ENCODE measurements at places on chromosomes 3 and 15.

DNA sequence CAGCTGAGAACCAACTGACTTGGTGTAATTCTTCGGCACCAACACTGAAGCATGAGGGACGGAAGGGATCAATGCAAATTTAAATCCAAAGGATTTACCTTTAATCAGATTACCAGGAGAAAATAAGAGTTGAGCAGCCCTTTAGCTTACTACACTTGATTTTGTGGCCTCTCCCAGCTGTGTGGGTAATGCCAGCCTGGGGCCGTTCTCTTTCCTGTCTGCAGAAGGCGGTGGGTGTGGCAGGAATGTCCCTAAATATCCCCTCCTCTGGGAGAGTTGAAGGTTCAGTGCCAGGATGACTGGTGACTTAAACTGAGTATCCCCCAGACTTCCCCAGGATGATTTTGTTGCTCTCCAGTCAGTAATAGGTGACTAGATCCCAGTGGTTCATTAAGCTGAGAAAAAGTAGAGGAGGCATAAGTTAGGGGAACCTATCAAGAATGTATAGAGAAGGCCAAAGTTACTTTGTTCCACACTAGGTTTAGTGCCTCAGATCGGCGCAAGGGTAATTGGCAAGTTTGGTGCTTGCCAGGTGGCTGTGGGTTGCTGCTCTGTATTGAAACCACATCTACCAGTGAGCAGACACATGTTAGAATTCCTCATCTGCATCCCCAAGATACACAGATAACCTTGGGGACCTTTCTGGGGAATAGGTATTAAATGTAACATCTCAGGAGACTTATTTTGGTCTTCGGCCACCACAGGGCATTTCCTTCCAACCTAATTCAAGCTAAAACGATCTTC, 23.1 kb downstream of the MAPKBP1 start:
- H3K27ac ChIP-seq = peak overlapping the region; percentile 62
- no peaks in the 10 kb centered on the region for H3K36me3 ChIP-seq
- H3K4me1 ChIP-seq = peaks cover 50% of the 10 kb centered on the region
- H3K27me3 ChIP-seq = no peaks in the 10 kb centered on the region
- no peak overlapping the region for H3K4me3 ChIP-seq

- H3K4me3 ChIP-seq = no peak overlapping the region
- H3K27ac ChIP-seq = no peak overlapping the region
- peaks cover 55% of the 10 kb centered on the region for H3K4me1 ChIP-seq
Measured at GRCh38 chr15:85475317-85475701, 94.9 kb downstream of the AKAP13 start.

DNA sequence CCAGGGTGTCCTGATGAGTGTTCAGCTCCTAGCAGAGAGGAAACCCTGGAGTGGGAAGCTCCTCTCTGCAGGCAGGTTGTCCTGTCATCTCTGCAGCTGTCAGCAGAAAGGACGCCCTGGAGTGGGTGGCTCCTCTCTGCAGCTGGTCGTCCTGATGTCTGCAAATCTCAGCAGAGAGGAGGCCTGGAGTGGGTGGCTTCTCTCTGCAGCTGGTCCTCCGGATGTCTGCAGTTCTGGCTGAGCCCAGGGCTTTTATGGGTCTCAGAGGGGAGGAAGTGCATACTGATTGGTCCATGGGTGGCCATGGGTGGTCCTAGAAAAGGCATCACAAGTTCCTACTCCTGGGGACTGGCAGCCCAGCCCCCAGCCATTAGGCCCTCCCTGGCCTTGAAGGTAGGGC, 102.6 kb upstream of the BNIP2 start:
- no peaks in the 10 kb centered on the region for H3K4me1 ChIP-seq
- no peak overlapping the region for H3K4me3 ChIP-seq
- no peak overlapping the region for H3K27ac ChIP-seq
- H3K36me3 ChIP-seq = no peaks in the 10 kb centered on the region

DNA sequence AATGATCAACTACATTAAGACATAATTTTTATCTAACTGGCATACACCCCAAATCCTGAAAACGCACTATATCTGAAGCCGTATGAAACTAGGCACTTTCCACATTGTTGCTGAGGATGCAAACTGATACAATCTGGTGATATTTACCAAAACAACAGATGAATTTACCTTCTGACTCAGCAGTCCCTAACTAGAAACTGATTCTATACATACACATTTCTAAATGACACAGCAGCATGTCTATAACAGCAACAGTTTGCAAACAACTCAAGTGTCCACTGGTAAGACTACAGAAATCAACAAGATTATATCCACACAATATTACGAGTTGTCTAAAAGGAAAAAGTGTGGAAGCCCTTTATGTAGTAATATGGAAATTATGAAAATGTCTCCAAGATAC, 22.9 kb downstream of the SECISBP2L start:
- peaks cover 41% of the 10 kb centered on the region for H3K36me3 ChIP-seq
- H3K4me3 ChIP-seq = no peak overlapping the region
- H3K27ac ChIP-seq = no peak overlapping the region
- no peak for DNase-seq
- no peaks in the 10 kb centered on the region for H3K4me1 ChIP-seq

GRCh38 chr3:15042936-15043335, 22.2 kb downstream of the MRPS25 start:
- peaks cover 70% of the 10 kb centered on the region for H3K36me3 ChIP-seq
- 0 out of 2 replicates have a peak overlapping the region, but pooled peaks have one; percentile 18 for H3K27ac ChIP-seq
- peak; percentile 43 for DNase-seq
- H3K4me1 ChIP-seq = peaks cover 14% of the 10 kb centered on the region
- H3K27me3 ChIP-seq = no peaks in the 10 kb centered on the region

GRCh38 chr15:39451121-39451688, 129.7 kb upstream of the THBS1 start:
- no peak overlapping the region for H3K4me3 ChIP-seq
- H3K36me3 ChIP-seq = no peaks in the 10 kb centered on the region
- no peak for DNase-seq
